ENCODE measurements at places on chromosomes 11 and 22. TPM values are rescaled to one million over a fixed set of nuclear protein-coding genes. Genes with fewer than 3 reads are reported as not detected.
A peak's percentile ranks its signal among the peaks of the same experiment; 100 is the strongest.

DNA sequence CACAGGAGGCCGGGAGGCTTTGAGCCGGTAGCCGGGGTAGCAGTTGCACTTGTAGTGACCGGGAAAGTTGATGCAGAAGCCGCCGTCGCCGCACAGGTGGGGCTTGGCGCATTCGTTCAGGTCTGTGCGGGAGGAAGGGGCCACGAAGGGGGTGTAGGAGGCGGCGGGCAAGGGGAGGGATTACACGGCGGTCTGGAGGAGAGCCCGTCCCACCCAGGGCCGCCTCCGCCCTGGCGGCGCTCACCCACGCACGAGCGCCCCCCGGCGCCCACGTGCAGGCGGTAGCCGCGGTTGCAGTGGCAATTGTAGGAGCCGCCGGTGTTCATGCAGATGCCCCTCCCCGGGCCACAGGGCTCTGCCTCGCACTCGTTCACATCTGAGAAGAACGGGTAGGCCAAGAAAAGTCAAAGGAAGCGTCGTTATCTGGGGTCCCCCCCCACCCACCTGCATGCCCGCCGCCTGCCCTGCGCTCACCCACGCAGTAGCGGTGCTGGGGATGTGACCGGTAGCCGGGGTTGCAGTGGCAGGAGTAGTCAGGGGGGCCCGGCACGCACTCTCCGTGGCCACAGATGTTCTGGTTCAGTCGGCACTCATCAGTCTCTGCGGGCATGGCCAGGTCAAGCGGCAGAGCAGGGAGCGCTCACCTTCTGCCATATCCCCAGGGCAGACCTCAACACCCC, 10.6 kb downstream of the LTBP3 start:
- H3K4me3 ChIP-seq: no peak overlapping the region
- H3K4me1 ChIP-seq: no peaks in the 10 kb centered on the region
- no peak for DNase-seq
- no peak overlapping the region for H3K27ac ChIP-seq

- no peaks in the 10 kb centered on the region for H3K27me3 ChIP-seq
- H3K4me3 ChIP-seq: peak overlapping the region; percentile 69
- DNase-seq: no peak
- H3K36me3 ChIP-seq: no peaks in the 10 kb centered on the region
- peak overlapping the region; percentile 78 for H3K27ac ChIP-seq
These were observed 1.5 kb upstream of the PACSIN3 start for GRCh38 chr11:47187723-47188122.

DNA sequence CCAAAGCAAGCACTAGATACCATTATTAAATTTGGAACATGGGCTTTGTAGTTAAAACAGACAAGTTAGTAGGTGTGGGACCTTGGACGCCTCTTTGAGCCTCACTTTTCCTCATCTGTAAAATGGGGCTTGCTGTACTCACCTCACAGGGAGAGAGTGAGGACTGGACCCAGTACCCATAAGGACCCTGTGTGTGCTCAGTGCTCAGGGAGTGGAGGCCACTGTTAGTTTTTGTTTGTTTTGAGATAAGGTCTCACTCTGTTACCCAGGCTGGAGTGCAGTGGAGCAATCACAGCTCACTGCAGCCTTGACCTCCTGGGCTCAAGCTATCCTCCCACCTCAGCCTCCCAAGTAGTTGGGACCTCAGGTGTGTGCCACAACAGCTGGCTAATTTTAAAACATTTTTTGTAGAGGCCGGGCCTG, 8.9 kb downstream of the RAPSN start:
- H3K4me1 ChIP-seq: no peaks in the 10 kb centered on the region
- H3K27me3 ChIP-seq: no peaks in the 10 kb centered on the region
- H3K4me3 ChIP-seq: no peak overlapping the region
- no peak overlapping the region for H3K27ac ChIP-seq
- no peaks in the 10 kb centered on the region for H3K36me3 ChIP-seq
- no peak for DNase-seq

- H3K36me3 ChIP-seq: no peaks in the 10 kb centered on the region
- H3K4me3 ChIP-seq: no peak overlapping the region
- no peaks in the 10 kb centered on the region for H3K27me3 ChIP-seq
- H3K4me1 ChIP-seq: no peaks in the 10 kb centered on the region
These were observed 122.6 kb downstream of the IGLL1 start for GRCh38 chr22:23457380-23457985.

GRCh38 chr22:46137218-46137766, 13.0 kb upstream of the PPARA start:
- H3K4me1 ChIP-seq: peaks cover 3% of the 10 kb centered on the region
- peak; percentile 48 for DNase-seq
- H3K27ac ChIP-seq: no peak overlapping the region
- no peaks in the 10 kb centered on the region for H3K36me3 ChIP-seq
- no peaks in the 10 kb centered on the region for H3K27me3 ChIP-seq

- no peaks in the 10 kb centered on the region for H3K36me3 ChIP-seq
- H3K4me3 ChIP-seq: no peak overlapping the region
- no peaks in the 10 kb centered on the region for H3K27me3 ChIP-seq
- DNase-seq: no peak
These were observed 43.9 kb upstream of the LMO2 start for GRCh38 chr11:33935461-33936456.

GRCh38 chr22:43376765-43377547, 33.8 kb upstream of the SCUBE1 start:
- peak; percentile 55 for DNase-seq
- no peak overlapping the region for H3K27ac ChIP-seq
- no peak overlapping the region for H3K4me3 ChIP-seq
- peaks cover 14% of the 10 kb centered on the region for H3K4me1 ChIP-seq
- no peaks in the 10 kb centered on the region for H3K36me3 ChIP-seq

DNA sequence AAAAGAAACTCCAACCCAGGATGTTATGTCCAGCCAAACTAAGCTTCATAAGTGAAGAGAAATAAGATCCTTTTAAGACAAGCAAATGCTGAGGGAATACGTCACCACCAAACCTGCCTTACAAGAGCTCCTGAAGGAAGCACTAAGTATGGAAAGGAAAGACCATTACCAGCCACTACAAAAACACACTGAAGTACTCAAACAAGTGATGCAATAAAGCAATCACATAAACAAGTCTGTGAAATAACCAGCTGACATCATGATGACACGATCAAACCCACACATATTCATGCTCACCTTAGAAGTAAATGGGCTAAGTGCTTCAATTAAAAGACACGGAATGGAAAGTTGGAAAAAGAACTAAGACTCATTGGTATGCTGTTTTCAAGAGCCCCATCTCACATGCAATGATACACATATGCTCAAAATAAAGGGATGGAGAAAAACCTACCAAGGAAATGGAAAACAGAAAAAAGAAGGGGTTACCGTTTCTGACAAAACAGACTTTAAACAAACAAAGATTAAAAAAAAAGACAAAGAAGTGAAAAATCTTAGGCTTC, 82.5 kb downstream of the GAB4 start:
- no peaks in the 10 kb centered on the region for H3K36me3 ChIP-seq
- peaks cover 1% of the 10 kb centered on the region for H3K27me3 ChIP-seq
- H3K4me1 ChIP-seq: no peaks in the 10 kb centered on the region
- H3K27ac ChIP-seq: no peak overlapping the region

DNA sequence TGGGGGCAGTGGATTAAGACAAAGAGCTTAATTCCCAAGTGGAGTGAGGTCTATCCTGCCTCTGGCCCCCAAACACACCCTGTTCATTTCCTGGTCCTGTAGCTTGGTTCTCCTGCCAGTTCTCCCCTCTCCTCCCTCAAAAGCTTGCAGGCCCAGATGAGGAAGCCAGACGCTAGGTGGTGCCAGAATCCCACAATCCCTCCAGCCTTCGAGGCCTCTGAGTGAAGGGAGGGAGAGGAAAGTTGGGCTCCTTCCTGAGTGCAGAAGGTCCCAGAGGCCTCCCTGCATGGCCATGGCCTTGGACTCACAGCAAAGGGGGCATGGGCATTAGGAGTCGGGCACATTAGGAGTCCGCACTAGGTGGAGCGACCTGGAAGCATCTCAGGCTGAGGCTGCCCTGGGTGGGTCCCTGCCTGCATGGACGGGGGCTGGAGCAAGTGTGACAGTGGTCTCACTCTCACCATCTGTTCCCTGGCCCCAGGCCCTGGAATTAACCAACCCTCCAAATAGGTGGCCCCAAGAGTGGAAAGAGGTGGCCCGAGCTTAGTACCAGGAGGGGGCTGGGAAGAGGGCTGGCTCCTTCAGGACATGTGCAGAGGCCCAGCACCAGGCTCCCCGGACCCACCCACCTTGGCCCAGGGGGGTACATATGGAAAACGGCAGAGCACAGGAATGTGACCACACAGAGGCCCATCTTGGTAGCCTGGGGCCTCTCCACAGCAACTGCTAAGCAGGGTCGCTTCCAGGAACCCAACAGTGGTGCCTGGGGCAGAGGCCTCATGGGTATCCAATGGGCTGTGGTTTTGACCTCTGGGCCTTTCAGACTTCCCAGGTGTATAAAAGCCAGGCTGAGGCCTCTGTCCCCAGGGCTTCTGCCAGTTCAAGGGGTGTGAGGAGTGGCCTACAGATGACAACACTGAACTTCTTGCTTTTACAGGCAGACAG, 5.2 kb downstream of the FXYD2 start:
- H3K4me3 ChIP-seq: no peak overlapping the region
- H3K36me3 ChIP-seq: no peaks in the 10 kb centered on the region
- peaks cover 14% of the 10 kb centered on the region for H3K4me1 ChIP-seq
- no peaks in the 10 kb centered on the region for H3K27me3 ChIP-seq

Gene OR52E6
- total RNA-seq: not detected

Gene MS4A4A
- 8.1 TPM for total RNA-seq

Gene PNPLA5
- not detected for total RNA-seq

Gene PPP6R3
- 56.0 TPM for total RNA-seq

Gene SLC22A9
- total RNA-seq: 0.12 TPM

Gene SYT13
- 4.1 TPM for total RNA-seq

Measured in pancreas (tissue), 10 donors.